ENCODE measurements at places on chromosomes 1 and 21.

GRCh38 chr1:6365047-6365446, 28.5 kb downstream of the ACOT7 start:
- no peak for DNase-seq

DNA sequence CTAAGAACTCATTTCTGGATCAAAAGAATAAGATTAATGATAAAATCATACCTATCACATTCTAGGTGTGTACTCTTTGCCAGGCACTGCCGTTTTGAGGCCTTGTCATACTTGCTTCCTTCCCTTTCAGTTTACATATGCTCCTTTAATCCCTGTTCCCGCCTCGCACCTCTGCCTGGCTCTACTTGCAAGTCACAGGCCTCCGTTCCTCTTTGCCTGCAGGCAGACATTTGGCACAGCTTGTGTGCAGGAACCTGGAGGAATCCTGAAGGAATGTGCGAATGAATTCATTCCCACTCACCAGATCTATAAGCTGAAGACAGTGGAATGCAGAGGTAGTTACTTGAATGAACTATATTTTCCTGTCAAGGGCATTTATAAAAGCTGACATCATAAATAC, 13.8 kb downstream of the WLS start:
- DNase-seq: no peak

- DNase-seq: no peak
These were observed 468.2 kb downstream of the NUF2 start for GRCh38 chr1:163789911-163790310.

GRCh38 chr1:188670837-188671236, 1806.8 kb downstream of the BRINP3 start:
- DNase-seq: no peak

- DNase-seq: no peak
These were observed 53.1 kb downstream of the NMNAT2 start for GRCh38 chr1:183365093-183365492.
